Activated T-helper 1 cell treated with anti-CD3 and anti-CD28 coated beads, Interleukin-12 subunit alpha, Interleukin-12 subunit beta, Interleukin-2, Interleukin-4 antibody, amounts not matched to agents 30 ng/mL and 10 ng/mL and 1 ng/mL, durations not matched to agents 14 hours and 24 hours and 36 hours (primary cell): ENCODE measurements at places on chromosomes 4 and X. TPM values are rescaled to one million over a fixed set of nuclear protein-coding genes. Genes with fewer than 3 reads are reported as not detected.

- DNase-seq = no peak
- H3K27me3 ChIP-seq = no peaks in the 10 kb centered on the region
- H3K27ac ChIP-seq = no peak overlapping the region
- no peaks in the 10 kb centered on the region for H3K36me3 ChIP-seq
Measured at GRCh38 chrX:16628946-16629595, 20.9 kb upstream of the S100G start.

The GRPR gene
- not detected in 2 replicates for total RNA-seq

The GSX2 gene
- not detected in 2 replicates for total RNA-seq

- no peak overlapping the region for H3K4me3 ChIP-seq
- H3K4me1 ChIP-seq = no peaks in the 10 kb centered on the region
- DNase-seq = no peak
- no peaks in the 10 kb centered on the region for H3K36me3 ChIP-seq
Measured at GRCh38 chrX:69130439-69130838, 34.8 kb downstream of the PJA1 start.

The NEUROG2 gene
- total RNA-seq = 0.18 TPM in 1 of 2 replicates, not detected in the other

GRCh38 chr4:75561789-75562188 is 5.9 kb downstream of the ODAPH start:
- H3K27me3 ChIP-seq = peaks cover 3% of the 10 kb centered on the region
- H3K4me1 ChIP-seq = peaks cover 16% of the 10 kb centered on the region
- H3K27ac ChIP-seq = no peak overlapping the region
- no peak overlapping the region for H3K4me3 ChIP-seq

The SSX2B gene
- total RNA-seq = not detected in 2 replicates

GRCh38 chr4:184695178-184695896 is 38.6 kb downstream of the CENPU start:
- H3K36me3 ChIP-seq = peaks cover 49% of the 10 kb centered on the region
- no peak overlapping the region for H3K27ac ChIP-seq
- no peak overlapping the region for H3K4me3 ChIP-seq
- no peak for DNase-seq
- H3K27me3 ChIP-seq = no peaks in the 10 kb centered on the region
- peaks cover 6% of the 10 kb centered on the region for H3K4me1 ChIP-seq

DNA sequence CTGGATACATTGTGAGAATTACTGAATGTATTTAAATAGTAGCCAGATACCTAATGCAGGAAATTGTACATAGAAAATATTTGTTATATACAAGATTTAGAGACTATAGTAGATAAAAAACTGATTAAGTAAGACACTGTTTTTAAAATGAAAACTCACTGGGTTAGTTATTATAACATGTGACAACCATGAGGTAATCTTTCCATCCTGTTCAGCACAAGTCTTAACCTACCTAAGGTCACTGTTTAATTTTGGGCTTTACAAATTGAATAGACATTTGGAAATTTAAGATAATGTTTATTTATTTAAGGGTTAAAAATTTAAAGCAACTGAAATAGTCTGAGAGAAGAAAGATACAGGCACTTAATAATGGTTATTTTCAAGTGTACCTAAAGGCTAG is 102.1 kb downstream of the STIM2 start:
- H3K27me3 ChIP-seq = no peaks in the 10 kb centered on the region
- H3K4me1 ChIP-seq = peaks cover 50% of the 10 kb centered on the region
- H3K36me3 ChIP-seq = peaks cover 19% of the 10 kb centered on the region
- H3K4me3 ChIP-seq = no peak overlapping the region
- H3K27ac ChIP-seq = no peak overlapping the region
- DNase-seq = no peak

The MAML3 gene
- total RNA-seq = 0.32 and 0.47 TPM in 2 replicates

GRCh38 chrX:19811807-19812604 is 75.4 kb downstream of the SH3KBP1 start:
- no peaks in the 10 kb centered on the region for H3K27me3 ChIP-seq
- no peak for DNase-seq
- no peak overlapping the region for H3K4me3 ChIP-seq
- peaks cover 18% of the 10 kb centered on the region for H3K36me3 ChIP-seq
- peaks cover 53% of the 10 kb centered on the region for H3K4me1 ChIP-seq
- peak overlapping the region; percentile 23 for H3K27ac ChIP-seq

DNA sequence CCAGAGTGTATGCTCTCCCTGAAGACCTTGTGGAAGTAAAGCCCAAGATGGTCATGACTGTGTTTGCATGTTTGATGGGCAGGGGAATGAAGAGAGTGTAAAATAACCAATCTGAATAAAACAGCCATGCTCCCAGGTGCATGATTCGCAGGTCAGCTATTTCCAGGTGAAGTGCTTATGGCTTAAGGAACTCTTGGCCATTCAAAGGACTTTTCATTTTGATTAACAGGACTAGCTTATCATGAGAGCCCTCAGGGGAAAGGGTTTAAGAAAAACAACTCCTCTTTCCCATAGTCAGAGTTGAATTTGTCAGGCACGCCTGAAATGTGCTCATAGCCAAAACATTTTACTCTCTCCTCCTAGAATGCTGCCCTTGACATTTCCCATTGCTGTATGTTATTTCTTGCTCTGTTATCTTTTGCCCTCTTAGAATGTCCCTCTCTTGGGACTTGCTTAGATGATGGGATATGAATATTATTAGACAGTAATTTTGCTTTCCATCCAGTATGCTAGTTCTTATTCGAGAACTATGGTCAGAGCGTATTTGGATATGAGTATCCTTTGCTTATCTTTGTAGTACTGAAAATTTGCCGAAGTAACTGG is 88.6 kb downstream of the PLS3 start:
- DNase-seq = no peak
- H3K36me3 ChIP-seq = no peaks in the 10 kb centered on the region
- no peak overlapping the region for H3K4me3 ChIP-seq
- no peaks in the 10 kb centered on the region for H3K27me3 ChIP-seq
- H3K4me1 ChIP-seq = no peaks in the 10 kb centered on the region
- no peak overlapping the region for H3K27ac ChIP-seq

DNA sequence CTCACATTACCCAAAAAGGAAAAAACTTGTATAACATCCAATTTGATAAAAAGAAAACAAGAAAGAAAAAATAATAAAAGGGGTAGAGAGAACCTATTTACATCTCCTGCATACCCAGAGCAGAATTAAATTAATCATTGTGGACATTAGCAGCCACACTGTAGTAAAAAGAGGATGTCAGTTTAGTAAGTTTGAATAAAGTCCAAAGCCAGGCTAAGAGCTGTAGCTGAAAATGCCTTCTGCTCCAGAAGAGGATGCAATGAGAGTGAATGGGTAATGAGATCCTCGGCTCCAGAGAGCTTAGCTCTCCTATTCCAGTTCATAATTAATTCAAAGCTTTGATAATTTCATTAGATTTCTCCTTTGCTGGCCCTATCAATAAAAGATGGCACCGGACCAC is 78.2 kb downstream of the SLC10A7 start:
- H3K4me1 ChIP-seq = no peaks in the 10 kb centered on the region
- DNase-seq = no peak
- H3K4me3 ChIP-seq = no peak overlapping the region

DNA sequence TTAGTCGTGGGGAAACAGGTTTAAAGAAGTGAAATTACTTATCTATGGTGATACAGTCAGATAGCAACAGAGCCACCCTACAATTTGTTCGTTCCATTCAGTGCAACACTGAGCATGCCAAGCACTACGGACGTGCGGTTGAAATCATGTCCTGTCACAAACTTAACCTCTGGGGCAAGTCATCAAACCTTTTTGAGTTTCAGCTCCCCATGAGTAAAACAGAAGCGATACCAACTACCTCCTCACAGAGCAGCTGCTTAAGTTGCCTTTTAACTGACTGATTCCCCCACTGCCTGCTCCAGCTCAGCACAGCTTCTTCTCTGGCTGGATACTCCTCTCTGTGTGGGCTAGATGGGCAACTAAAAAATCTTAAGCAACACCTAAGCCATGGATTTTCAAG is 36.0 kb downstream of the LHFPL1 start:
- DNase-seq = no peak
- no peak overlapping the region for H3K4me3 ChIP-seq

DNA sequence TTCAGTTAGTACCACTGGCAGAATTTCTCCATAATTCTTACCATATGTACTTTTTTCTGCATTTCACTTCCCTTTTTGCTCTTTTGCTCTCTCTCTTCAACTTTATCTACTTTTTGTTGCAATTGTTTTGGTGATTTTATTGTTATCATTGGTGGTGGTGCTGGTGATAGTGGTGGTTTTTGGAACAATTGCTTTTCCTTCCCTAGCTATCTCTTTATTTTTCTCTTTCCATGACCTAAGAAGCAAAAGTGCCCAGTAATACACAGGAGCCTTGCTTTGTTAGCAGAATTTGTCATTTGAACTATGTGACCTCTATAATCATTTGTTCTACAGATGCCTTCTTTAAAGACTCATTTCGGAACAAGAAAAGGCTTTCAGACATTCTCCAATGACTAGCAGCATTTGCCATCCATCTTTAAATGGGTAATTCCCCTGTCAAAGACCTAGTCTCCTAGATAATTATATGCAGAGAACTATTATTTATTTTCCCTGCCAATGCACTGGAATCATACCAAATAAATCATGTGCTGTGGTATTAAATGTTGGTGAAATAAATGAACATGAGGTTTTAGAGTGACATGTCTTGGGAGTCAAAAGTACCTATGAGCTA is 154.5 kb downstream of the GASK1B start:
- no peak overlapping the region for H3K4me3 ChIP-seq
- H3K27ac ChIP-seq = no peak overlapping the region
- no peak for DNase-seq
- no peaks in the 10 kb centered on the region for H3K27me3 ChIP-seq

The GPR50 gene
- not detected in 2 replicates for total RNA-seq

DNA sequence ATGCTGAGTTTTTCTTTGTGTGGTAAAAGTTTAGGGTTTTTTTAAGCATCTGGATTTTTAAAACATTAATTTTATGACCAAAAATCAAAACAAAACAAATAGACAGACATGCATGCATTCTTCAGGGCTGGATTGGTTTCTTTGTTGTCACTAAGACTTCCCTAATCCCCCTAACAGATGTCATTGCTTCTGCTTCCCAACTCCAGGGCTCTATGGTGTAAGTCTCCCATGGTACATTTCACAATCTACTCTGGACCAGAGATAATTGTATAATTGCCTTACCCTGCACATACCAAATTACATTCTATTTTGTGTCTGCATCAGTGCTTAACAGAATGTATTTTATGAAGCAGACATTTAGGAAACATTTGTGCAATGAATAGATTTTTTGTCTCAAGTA is 529.1 kb upstream of the SMIM31 start:
- no peaks in the 10 kb centered on the region for H3K27me3 ChIP-seq
- no peak overlapping the region for H3K27ac ChIP-seq
- no peak for DNase-seq
- no peaks in the 10 kb centered on the region for H3K4me1 ChIP-seq
- H3K4me3 ChIP-seq = no peak overlapping the region

DNA sequence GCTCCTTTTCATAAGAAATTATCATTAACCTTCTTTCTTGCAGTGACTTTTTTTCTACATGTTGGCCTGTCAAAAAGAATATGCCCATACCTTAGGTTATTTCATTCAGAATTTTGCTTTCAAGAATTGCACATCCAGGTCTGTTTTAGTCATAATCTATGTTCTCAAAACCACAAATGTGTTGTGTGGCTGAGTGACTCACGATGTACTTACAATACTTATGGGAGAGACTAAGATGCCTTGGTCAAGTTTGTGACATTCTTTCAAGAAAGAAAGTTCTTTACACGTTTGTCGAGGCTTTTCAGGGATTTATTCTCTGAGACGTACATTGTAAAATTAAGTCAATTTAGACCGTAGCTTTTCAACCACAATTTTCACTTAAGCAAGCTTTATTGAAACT is 396.7 kb downstream of the FSTL5 start:
- no peak for DNase-seq
- no peaks in the 10 kb centered on the region for H3K4me1 ChIP-seq
- no peaks in the 10 kb centered on the region for H3K36me3 ChIP-seq
- H3K27me3 ChIP-seq = no peaks in the 10 kb centered on the region

The SLC16A2 gene
- 0.08 and 0.20 TPM in 2 replicates for total RNA-seq

DNA sequence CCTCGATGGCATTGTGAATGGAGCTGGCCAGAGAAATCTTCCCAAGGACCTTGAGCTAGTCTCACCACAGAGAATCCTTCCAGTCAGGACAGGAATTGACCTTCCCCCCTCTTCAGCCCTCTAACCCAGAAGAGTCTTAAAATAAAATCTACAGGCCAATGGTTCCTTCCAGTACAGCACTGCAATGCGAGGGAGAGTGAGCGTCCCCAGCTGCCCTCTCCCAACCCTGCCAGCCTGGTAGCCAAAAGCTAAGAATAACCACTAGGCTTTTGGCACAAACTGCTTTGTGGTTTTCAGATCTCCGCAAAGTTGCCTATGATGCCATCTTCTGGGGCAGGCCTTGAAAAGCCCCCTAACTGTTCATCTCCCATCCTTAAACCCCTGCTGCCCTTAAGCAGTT is 175.1 kb downstream of the AR start:
- no peak for DNase-seq
- no peaks in the 10 kb centered on the region for H3K27me3 ChIP-seq
- no peak overlapping the region for H3K27ac ChIP-seq
- H3K4me3 ChIP-seq = no peak overlapping the region

The TMEM271 gene
- not detected in 2 replicates for total RNA-seq

GRCh38 chr4:101835121-101835904 is 44.8 kb downstream of the BANK1 start:
- no peak for DNase-seq
- H3K36me3 ChIP-seq = no peaks in the 10 kb centered on the region
- no peak overlapping the region for H3K27ac ChIP-seq
- H3K4me3 ChIP-seq = no peak overlapping the region

- no peak for DNase-seq
- H3K36me3 ChIP-seq = no peaks in the 10 kb centered on the region
- peaks cover 9% of the 10 kb centered on the region for H3K4me1 ChIP-seq
- peaks cover 2% of the 10 kb centered on the region for H3K27me3 ChIP-seq
- H3K4me3 ChIP-seq = no peak overlapping the region
Measured at GRCh38 chrX:133918361-133918771, 67.0 kb downstream of the GPC3 start.

The CT45A3 gene
- not detected in 2 replicates for total RNA-seq

DNA sequence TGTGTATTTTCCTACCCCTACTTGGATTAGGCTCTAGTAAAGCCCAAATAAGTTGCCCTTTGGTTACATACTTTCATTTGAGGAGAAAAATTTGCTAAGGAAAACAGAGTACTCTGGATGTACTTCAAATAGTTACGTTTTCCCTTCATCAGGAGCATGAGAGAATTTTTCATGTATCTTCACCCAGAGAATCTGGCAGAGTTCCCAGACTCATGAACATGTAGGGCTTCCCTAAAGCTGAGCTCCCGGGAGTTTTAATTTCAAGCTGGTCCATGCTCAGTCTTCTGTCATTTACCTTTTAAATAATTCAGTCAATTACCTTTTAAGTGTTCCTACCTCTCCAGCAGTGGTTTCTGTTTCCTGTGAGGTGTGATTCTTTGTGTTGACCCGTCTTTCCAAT is 367.5 kb upstream of the GRID2 start:
- no peaks in the 10 kb centered on the region for H3K27me3 ChIP-seq
- DNase-seq = no peak
- no peaks in the 10 kb centered on the region for H3K4me1 ChIP-seq

DNA sequence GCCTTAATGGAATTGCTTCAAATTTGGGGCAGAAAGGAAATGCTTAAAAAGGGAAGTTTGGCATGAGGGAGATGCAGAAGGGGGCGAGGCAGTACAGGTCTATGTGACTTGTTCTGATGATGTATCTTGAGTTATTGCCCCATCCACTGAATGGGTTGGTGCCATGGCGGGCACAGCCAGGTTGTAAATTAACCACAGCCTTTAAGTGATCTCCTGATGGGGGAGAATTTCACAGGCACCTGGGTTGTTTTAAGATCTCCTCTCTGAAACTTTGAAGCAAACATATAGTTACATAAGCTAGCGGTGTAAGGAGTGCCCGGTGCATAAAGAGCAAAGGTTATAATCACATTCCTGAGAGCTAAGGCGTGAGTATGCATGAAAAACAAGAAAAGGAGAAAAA is 37.0 kb downstream of the NPY5R start:
- no peaks in the 10 kb centered on the region for H3K4me1 ChIP-seq
- no peak for DNase-seq
- H3K27ac ChIP-seq = no peak overlapping the region
- no peaks in the 10 kb centered on the region for H3K36me3 ChIP-seq
- no peak overlapping the region for H3K4me3 ChIP-seq
- H3K27me3 ChIP-seq = peaks cover 2% of the 10 kb centered on the region
